ENCODE measurements at places on chromosomes 2 and 18.

- no peak for DNase-seq
Measured at GRCh38 chr2:102487761-102488462, 14.9 kb downstream of the SLC9A4 start.

- no peak for DNase-seq
Measured at GRCh38 chr2:96843538-96844268, at the start of gene ANKRD23. TSS of gene ANKRD23 (minus strand) at chr2:96844021. CDS start at chr2:96843992, 29 bp downstream.

DNA sequence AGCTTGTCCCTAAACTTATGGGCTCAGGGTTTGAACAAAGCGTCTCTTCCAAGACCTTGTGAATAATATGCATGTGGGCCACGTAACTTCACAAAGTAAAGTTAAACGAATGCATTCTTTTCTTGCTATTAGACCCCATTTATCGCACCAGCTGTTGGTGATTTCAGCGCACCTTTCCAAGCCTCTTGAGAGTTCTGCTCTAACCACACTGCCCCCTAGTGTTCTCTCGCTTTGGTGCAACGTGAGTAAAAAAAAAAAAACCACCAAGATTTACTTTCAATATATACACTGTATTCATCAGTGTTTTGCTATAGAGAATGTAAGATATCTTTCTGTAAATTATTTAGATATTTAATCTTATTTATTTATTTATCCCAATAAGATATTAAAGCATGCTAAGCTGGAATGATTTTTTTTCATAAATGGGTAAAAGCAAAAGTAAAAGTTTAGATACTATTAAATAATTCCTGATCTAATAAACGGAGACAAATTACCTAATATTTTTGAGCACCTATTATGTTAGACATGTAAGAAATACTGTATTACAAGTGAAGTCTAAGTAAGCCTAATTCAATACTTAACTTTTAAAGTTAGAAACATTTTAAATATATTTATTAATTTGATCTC is 459.5 kb downstream of the DLGAP1 start:
- no peak for DNase-seq

GRCh38 chr2:19682493-19682892 is 219.3 kb downstream of the TTC32 start:
- DNase-seq, result no peak

DNA sequence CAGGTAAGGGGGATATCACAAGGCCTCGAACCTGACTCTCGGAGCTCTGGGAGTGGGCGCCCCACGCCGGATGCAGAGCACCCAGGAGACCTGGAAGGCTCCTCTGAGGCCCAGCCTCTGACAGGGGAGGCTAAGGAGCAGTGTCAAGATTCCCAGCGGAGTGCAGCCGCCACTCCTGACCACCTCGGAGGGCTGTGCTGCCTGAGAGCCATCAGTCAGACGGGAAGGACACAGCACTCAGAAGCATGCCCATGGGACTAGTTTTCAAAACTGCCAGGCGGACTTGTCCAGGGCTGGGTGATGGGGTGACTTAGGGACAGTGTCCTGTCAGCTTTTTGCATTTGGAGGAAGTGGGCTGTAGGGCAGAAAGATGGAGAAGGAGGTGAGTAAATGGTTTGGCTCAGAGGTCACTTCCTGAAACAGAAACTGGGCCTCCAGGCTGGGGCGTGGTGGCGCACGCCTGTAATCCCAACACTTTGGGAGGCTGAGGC is 34.6 kb upstream of the B3GNT7 start:
- DNase-seq, result no peak

DNA sequence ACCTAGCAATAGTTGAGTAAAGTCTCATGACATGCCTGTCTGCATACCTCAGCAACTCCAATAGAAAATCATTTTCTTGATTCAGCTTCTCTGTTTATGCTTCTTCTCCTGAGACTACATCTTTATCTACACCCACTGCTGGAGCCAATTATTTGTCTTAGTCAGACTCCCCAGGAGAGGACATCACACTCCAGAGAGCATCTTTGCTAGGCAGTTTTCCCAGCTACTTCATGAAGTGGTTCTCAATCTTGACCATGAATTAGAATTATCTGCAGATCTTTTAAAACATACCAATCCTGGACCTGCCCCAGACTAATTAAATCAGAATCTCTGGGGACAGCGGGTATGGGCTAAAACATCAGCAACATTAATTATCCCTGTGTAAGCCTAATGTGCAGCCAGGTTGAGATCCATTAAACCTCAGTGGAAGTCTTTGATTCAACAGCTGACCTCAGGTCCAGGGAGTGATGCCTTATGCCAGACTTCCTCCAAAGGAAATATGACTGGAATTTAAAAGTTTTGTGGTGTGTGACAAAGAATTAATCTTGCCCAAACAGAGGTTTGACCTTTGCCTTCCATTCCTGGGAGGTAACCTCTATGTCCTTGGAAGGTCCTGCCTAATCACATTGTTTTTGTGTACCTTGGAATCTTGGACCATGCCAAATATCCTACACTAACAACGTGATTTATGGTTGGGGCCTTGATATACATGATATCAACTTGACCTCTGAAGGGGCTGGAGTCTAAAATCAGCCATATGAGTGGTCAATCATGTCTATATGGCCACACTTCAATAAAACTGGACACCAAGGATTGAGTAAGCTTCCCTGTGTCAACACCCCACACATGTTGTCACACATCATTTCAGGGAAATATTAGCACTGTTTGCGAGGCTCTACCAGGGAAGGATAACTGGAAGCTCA is 99.3 kb upstream of the DNAJC10 start:
- DNase-seq, result no peak

GRCh38 chr18:22193466-22193865 is 24.1 kb downstream of the GATA6 start:
- DNase-seq, result no peak

DNA sequence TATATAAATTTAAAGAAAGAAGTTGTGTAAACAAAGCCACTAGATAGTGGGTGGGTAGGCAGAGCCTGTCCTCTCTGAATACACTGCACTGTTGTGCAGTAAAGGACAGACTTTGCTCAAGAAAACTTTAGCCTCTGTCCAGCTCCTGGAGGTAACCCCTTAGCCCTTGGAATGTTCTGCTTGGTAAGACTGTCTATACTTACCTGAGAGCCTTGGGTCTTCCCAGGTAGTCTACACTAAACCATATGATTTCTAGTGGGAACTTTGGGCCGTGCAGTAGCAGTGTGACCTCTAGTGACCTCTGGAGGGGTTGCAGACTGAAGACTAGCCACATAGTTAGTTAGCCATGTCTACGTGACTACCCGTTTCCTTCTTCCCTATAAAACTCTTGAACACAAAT is 678.3 kb upstream of the NRXN1 start:
- DNase-seq, result no peak

DNA sequence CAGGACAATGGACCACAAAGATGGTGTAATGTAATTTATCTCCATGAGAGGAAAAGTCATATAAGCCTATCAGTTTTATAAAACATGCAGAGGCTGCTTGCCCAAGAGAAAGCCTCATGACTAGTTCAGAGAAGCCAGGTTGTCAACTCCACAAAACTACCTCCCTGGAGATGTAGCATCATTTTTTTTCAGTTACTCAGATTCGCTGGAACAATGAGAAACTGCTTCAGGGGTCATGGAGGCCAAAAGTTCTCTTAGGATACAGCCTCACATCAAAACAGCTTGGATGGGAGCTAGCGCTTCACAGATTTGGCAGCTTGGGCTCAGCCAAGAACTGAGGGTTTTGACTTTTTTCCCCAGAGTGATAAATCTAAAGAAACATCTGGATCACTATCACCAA is 263.5 kb downstream of the INSIG2 start:
- no peak for DNase-seq

DNA sequence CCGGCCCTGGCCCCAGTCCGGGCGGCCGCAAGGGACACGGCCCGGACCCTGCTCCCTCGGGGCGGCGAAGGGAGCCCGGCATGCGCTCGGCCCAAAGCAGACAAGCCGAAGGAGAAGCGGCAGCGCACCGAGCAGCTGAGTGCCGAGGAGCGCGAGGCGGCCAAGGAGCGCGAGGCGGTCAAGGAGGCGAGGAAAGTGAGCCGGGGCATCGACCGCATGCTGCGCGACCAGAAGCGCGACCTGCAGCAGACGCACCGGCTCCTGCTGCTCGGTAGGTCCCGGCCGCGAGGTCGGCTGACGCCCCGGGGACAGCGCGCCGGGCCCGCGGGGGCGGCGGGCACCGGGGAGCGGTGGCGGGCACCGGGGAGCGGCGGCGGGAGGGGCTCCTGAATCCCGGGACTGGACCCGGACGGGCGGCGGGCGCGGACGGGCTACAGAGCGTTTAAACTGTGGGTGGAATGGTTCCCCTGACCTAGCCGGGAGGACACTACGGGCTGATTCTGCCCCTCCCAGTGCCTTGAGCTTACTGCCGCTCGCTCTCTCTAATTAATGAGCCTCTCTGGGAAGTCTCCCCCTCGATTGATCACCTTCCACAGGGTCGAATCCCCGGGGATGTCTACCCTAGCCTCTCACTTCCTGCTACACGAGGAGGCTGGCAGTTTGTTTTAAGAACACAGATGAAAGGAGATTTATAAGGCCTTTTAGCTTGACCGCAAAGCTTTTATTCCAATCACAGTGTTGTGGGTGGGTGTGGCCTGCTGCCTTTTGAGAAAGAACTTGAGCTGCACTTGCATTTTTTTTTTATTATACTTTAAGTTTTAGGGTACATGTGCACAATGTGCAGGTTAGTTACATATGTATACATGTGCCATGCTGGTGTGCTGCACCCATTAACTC is 853 bp downstream of the GNAL start:
- no peak for DNase-seq

DNA sequence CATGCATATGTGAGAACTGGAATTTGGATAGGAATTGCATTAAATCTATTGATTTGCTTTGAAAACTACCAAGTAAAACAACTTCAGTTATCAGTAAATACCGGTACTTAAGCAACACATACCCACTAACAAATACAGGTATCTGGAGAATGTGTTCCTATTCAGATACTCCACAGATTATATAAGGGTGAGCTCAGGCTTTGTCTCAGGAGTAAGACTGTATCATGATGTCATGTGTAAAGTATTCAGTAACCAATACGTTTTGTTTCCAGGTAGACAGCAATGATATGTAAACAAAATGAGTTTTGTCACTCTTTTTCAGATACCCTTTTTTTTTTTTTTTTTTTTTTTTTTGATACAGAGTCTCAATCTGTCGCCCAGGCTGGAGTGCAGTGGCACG is 74.8 kb downstream of the DSC3 start:
- no peak for DNase-seq

GRCh38 chr2:129375632-129376425 is 603.6 kb upstream of the RAB6C start:
- DNase-seq, result no peak

DNA sequence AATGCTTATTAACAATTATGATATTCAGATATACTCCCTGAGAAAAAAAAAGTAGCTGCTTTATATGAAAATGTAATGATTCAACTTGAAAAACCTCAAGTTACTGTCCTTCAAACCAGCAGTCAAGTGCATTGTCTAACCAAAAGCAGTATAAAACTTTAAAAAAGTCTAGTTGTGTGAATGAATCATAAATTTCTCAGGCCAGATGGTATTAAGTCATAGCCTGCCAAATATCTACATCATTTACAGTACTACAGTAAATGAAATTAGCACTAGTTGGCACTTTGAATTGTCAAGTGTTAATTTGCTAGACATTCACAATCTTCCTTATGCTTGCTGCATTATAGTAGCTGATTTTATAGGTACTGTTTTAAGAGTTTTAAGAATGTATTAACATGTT is 85.9 kb downstream of the CBLN2 start:
- no peak for DNase-seq

- DNase-seq, result no peak
Measured at GRCh38 chr18:13414102-13414501, 195.5 kb downstream of the LDLRAD4 start.

GRCh38 chr2:190912726-190913125 is 32.1 kb downstream of the GLS start:
- no peak for DNase-seq

DNA sequence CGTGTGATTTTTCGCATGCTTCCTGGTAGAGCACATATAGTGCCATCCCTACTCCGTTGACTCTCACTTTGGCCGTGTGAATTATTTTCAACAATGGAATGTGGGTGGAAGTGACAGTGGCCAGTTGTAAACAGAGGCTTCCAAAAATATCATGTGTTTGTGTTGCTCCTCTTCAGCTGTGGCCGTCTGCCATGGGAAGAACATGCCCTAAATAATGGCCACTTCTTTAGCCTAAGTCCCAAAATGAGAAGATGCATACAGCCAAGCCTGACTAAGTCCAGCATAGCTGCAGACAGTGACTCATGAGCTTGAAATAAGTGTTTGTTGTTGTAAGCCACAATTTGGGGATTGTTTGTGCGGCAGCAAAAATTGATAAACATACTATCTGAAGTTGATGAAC is 8.9 kb upstream of the GALNT1 start:
- DNase-seq, result no peak

- DNase-seq, result no peak
Measured at GRCh38 chr2:85283641-85284040, 44.1 kb downstream of the TGOLN2 start.

DNA sequence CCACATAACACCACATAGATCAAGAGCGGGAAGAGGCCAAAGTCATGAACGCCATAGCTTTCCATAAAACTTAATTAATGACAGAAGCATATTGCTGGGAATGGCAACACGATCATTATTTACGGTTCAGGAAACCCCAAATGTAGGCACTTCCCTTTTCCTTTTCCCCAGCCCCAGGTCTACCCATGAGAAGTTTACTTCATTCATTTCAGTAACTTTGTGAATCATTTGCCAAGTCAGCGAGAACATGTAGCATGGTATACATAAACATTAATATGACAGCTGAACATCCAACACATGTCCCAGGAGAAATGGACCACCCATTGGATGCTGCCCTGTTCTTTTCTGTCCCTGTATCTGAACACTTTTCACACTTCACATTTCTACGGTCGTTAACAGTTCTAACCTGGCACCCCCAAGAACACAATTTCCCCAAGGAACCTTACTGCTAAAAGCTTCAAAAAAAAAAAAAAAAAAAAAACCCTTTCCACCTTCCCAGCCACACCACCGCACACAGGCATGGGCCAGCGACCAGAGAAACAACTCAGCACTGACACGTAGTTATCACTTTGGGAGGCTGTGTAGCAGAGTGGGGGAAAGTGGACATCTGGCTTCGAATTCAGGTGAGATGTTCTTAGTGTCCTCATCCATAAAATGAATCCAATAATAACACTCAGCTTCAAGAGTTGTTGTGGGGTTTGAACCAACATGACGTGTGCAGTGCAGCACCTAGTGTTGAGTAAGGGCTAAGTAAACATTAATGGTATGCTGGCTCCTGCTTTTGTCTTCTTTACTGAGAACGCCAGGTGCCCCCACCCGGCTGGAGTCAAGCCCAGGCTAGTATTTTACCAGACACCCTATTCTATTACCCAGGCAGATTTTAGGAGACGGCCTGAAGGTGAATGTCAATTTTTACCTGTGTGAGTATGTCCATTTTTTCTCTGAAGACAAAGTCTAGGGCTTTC is 371.5 kb downstream of the LNPK start:
- DNase-seq, result no peak

All from stimulated activated CD8-positive, alpha-beta memory T cell treated with anti-CD3 and anti-CD28 coated beads, Interleukin-12 subunit alpha, Interleukin-12 subunit beta, amount 100 ng/mL, for 4 hours (primary cell).